ENCODE measurements at places on chromosomes 3 and 15.

GRCh38 chr15:52221730-52222129 is 30.5 kb upstream of the GNB5 start:
- no peak for DNase-seq

DNA sequence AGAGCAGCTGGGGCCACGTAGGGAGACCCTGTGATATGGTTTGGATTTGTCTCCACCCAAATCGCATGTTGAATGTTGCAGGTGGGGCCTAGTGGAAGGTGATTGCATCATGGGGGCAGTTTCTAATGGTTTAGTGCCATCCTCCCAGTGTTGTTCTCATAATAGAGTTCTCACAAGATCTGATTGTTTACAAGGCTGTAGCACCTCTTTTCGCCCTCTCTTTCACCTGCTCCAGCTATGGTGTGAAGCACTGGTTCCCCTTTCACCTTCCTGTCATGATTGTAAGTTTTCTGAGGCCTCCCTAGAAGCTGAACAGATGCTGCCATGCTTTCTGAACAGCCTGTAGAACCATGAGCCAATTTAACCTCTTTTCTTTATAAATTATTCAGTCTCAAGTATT is 198.9 kb upstream of the CBLB start:
- DNase-seq: no peak

- no peak for DNase-seq
Observed at GRCh38 chr3:127233371-127233770, 40.4 kb downstream of the PRR23E start.

- DNase-seq: no peak
Observed at GRCh38 chr15:53611145-53611920, 148.1 kb downstream of the WDR72 start.

DNA sequence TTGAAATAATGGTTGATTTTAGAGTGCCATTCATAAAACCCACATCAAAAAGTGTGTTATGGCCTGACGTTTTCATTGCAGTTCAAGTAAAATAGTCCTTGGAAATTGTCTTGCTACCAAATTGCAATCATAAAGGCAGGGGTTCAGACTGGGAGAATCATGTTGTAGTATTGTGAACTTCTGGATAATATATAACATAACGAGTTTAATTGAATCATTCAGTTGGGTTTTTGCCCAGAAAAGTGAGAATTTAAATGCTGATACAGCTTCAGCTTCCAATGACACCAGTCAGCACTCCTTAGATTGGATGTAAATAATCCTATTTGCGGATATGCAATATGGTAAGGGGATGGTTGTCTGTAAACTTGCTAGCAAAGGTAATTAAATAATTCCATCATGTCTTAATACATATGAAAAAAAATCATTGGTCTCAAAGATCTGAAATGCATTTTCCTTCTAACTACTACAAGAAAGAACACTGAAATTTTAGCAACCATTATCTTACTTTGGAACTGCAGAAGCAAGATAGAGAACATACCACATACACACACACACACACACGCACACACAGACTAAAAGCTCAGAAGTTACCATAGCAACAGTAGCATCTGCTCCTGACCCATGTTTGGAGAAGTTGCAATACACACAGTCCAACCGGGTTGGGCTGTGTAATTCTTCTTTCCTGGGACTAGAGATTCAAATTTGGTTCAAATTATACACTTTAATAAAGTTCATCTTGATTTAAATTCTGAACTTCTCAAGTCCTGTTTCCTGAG is 686.2 kb upstream of the NR2F2 start:
- DNase-seq: no peak

DNA sequence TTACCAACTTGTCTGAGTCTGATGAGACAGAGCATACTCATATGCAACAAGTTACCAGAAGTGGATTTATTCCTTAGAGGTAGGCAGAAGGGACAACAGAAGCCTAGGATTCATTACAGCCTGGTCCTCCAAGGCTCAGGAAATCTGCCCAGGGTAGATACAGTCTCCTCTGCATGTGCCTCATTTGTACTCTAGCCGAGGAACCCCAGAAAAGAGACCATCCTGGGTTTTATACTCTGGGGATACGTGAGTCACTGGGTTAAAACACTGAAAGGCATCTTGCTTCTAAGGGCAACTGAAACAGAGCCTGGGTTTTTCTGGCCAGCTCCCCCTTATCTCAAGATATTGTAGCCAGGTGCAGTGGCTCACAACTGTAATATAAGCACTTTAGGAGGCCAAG is 45.6 kb downstream of the TLNRD1 start:
- DNase-seq: no peak

GRCh38 chr15:89665449-89666181 is 10.3 kb upstream of the KIF7 start:
- DNase-seq: no peak

DNA sequence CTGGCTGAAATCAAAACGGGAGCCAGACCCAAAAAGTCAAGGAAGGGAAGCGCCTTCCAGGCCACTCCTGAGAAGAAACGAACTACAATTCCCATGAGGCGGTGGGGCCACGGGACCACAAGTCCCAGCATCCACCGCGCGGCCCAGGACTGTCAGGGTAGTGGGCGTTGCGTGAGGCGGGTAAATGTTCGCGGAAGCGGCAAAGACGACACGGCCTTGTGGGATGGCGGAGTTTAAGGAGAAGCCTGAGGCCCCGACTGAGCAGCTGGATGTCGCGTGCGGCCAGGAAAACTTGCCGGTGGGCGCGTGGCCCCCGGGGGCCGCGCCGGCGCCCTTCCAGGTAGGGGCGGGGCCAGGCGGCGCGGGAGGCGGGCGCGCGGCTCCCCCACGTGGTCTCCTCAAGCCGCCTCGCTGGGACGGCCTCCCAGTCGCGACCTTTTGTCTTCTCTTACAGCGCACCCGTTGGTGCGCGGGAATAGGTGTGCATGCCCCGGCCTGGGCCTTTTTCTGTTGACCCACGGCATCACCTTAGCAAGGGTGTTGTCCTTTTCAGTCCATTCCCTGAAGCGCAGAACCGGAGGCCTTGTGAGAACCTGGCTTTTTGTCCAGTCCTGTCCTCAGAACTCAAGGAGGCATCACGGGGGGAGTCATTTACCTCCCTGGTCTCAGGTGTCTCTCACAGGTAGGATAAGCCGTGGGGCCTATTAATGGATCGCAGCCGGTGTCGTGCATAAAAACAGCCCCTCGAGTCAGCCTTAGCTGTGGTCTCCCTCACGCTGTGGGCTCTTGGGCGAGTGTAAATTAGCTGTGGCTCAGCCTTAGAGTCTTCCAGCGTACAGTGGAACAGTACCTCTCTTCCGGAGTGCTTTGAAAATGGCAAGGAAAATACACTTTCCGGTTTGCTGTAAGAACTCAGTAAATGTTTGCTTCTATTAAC is at the start of gene SETMAR:
SETMAR (plus strand) TSS at position 183 of the 937 bp plus-strand sequence; CDS start at position 185, 2 bp downstream.
- DNase-seq: peak; percentile 63

- peak; percentile 29 for DNase-seq
Observed at GRCh38 chr3:114221165-114221880, 16.1 kb downstream of the ZNF80 start.

DNA sequence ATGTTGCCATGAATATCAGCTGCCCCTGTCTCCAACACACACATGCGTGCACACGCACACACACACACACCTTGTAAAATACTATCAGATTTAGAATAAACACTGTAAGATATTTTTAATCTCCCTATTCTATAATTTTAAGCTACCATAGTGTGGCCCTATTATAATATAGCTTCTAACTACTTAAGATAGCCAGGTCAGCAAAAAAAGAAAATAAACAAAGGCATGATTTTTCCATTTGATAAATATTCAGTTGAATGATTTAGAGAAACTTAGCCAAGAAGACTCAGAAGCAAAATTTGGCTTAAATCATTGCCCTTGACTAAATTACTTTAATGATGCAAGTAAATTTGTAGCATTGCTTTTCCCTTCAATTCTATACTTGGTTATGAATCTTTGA is 162.2 kb downstream of the ALCAM start:
- DNase-seq: no peak

- DNase-seq: no peak
Observed at GRCh38 chr15:68429691-68430470, 2.1 kb downstream of the ITGA11 start.

- no peak for DNase-seq
Observed at GRCh38 chr3:37114251-37115145, 59.9 kb downstream of the LRRFIP2 start.

DNA sequence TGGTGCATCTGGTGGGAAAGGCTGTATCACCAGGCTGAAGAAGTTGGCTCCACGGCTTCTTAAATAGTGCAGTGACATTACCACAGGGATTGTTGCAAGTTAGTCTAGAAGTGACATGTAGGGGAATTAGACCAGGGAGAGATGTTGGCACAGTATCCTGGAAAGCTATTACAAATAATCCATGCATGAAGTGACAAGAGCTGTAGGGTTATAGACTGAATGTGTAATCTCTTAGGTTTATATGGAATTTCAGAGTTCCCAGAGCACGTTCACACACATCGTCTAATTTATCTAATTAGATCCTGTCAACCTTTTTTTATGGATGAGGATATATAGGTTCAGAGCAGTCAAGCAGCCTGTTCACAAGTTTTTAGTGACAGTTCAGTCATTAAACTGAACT is 37.3 kb upstream of the APH1B start:
- no peak for DNase-seq

- DNase-seq: no peak
Observed at GRCh38 chr3:126743781-126744180, 39.7 kb downstream of the CHCHD6 start.

DNA sequence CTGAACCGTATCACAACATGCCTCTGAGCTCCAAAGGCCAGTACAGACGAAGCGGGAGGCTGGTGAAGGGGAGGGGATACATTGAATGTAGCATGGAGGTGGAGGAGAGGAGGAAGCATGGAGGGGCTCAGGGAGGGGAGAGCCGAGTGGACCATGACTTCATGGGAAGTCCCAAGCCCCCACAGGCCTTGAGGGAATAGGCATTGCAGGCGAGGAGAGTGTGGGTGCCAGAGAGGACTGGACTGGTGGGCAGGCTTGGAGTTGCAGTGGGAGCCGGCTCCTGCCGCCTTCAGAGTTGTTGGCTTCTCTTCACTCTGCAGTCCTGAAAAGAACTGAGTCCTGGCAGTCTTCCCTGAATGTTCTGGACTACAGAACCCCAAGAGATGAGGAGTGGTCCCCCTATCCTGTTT is 3.3 kb upstream of the RNU6-1 start:
- no peak for DNase-seq

DNA sequence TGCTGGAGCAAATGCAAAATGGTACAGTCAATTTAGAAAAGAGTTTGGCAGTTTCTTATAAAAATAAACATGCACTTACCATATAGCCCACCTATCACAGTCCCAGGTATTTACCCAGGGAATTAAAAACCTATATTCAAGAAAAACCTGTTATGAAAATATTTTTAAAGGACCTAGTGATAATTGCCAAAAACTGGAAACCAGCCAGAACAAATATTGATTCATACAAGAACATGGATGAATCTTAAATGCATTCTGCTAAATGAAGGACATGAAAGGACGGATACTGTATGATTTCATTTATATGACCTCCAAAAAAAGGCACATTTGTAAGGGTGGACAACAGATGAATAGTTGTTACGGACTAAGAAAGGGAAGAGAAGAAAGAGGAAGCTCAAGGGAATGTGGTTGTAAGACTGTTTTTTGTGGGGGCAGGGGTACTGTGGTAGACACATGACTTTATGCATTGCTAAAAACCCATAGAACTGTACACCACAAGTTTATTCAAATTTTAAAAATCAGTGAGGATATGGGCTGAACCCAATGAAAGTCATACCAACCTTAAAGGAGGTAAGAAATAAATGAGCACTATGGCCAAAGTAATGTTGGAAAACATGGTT is 61.0 kb downstream of the ZBBX start:
- no peak for DNase-seq

DNA sequence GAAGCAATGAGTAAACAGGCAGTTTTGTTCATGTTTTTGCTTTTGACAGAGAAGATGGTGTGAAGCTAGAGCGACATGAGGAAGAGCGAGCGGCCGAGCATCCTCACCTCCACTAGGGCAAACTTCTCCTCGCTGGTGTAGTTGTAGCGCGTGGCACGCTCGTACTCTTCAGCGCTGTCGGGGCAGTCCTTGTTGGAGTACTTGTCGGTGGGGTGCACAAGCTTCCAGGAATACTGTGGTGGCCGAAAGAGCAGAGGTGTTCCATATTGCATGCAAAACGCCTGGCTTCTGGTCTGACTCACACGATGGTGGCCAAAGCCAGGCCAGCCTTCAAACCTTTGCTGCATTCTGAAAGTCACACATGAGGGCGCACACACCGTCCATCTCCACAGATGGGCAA is 54.3 kb downstream of the CYFIP1 start:
- no peak for DNase-seq

GRCh38 chr3:183247011-183247589 is 6.0 kb upstream of the B3GNT5 start:
- no peak for DNase-seq

- DNase-seq: no peak
Observed at GRCh38 chr3:116087426-116087825, 357.9 kb downstream of the LSAMP start.

DNA sequence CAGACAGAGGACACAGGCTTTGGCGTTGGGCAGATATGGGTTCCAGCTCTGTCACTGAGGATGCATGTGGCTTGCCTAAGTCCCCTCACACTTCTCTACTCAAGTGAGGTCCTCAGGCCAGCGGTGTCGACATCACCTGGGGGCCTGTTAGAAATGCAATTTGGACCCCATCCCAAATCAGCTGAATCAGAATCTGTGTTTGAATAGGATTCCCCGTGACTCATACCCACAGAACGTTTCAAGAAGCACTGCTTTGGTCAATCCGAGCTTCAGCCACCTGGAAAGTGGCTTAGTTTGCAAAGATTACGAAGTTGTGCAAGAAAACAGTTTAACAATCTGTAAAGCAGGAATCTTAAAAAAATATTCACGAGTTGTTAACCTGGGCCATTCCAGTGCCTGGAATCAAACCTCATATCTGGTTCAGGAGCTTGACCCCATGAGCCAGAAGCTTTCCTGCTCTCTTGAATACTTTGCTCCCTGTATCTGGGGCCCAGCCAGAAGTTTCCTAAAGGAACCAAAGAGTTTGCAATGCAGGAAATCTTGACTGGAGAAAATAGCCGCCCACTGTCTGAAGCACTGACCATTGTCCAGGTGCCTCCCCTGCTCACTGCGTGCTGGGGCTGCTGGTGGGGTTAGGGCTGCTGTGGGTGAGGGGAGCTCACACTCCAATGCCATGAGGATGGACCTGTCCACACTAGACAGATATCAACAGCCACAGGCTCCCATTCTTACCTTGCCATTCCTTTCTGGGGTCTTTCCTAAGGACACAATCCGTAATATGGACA is 208.5 kb upstream of the LINGO1 start:
- no peak for DNase-seq

DNA sequence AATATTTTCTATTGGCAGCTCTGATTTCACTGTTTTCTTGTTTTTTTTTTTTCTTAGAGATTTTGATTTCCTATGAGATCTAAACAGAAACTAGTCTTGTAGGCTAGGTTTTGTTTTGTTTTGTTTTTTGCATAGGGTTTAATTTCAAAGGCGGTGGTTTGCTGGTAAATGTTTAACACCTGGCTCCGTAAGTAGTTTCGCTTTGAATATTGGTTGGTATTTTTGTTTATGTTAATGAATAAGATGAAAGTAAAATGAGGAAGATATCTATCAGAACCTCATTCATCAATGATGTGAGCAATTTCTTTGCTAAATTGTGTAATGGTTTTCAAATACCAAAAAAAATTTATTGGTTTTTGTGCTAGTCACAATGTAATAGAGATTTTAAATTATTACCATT is 39.7 kb upstream of the TM4SF1 start:
- no peak for DNase-seq

- DNase-seq: no peak
Observed at GRCh38 chr3:58037141-58037910, 29.1 kb downstream of the FLNB start.

- peak; percentile 20 for DNase-seq
Observed at GRCh38 chr15:100849021-100849854, 30.4 kb upstream of the ALDH1A3 start.

All from stimulated activated CD8-positive, alpha-beta memory T cell treated with anti-CD3 and anti-CD28 coated beads, Interleukin-7, amount 100 ng/mL, for 1 hour (primary cell).